ENCODE measurements at places on chromosomes 1 and 21.

DNA sequence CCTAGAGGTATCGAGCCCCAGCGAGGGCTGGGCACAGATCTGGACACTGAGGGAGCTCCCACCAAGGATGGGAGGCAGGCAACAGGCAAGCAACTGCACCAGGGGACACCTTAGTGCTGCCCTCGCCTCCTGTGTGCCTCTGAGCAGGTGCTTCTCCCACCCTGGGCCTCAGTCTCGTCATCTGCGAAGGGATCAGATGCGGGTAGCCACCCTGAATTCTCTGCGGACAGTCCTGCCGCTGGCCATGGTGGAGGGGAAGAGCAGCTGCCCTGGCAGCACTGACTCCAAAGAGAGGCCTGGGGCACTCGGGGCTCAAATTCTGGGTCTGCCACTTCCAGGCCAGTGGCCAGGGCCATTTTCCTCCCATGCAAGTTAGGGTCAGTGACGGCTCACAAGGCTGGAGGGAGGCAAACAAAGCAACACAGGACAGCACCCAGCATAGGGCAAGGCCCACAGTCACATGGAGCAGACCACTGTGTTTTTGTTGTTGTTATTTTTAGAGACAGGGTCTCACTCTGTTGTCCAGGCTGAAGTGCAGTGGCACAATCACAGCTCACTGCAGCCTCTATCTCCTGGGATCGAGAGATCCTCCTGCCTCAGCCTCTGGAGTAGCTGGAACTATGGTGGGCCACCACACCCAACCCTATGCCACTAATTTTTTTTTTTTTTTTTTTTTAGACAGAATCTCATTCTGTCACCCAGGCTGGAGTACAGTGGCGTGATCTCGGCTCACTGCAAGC is 7.1 kb upstream of the SDC3 start:
- DNase-seq: no peak

GRCh38 chr1:154971341-154971998 is 923 bp upstream of the SHC1 start:
- no peak for DNase-seq

DNA sequence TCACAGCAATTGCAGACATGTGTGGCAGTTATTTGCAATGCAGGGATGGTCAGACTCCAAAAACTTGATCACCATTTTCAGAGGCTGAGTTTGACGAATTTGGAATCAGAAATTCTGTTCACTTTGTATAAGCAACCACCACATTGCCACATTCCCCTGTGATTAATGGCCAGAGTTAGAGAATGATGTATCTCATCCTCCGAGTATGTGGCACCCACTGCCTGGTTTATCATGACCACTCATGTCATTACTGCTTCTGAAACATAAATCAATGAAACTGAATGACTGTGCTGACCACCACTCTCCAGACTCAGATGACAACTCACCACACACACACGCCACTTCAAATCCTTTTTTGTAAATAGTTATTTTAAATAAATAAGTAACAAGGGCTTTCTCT is 66.6 kb upstream of the CACHD1 start:
- no peak for DNase-seq

GRCh38 chr1:117116784-117117130 is 4.8 kb downstream of the TRIM45 start:
- no peak for DNase-seq

- DNase-seq: no peak
These were observed 317.7 kb upstream of the ESRRG start for GRCh38 chr1:217040711-217041455.

- peak; percentile 62 for DNase-seq
These were observed 123.9 kb upstream of the VAMP3 start for GRCh38 chr1:7646981-7647901.

DNA sequence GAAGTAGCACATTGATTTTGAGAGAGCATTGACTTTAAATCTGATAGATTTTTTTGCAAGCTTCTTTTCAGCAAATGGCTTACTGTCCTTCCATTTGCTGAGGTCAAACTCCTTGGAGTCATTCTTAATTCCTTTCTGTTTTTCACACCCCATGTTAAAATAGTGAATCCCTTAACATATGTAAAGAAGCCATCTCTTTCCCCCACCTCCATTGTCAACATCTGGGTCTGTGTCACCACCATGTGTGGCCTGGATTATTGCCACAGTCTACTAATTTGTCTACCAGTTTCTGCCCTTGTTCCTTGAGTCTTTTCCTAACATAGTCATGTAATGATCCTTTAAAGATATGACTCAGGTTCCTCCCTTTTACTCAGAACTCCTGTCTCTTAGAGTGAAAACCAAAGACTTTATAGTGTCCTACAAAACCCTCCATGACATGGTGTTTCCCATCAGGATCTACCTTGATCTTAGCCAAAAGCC is 104.7 kb downstream of the ST6GALNAC3 start:
- no peak for DNase-seq

DNA sequence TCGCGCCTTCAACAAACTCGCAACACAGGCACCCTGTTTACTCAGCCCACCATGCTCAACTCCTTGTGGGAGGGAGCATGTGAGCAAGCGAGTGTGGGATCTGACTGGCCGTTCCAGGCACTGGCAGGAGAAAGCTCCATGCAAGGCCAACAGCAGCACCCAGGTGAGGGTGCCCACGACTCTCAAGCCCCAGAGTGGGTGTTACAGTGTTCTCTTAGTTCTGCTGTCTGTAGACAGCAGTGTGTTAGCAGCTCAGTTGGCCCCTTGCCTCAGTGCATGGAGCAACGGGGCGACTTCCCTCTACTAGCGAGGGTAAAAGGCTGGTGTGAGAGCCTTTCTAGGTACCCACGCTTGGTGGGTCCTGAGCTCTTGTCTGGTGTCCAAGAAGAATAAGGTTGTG is 114.6 kb downstream of the PIGK start:
- no peak for DNase-seq

GRCh38 chr1:150875197-150876118 is 941 bp downstream of the ARNT start:
- DNase-seq: no peak

- DNase-seq: peak; percentile 24
These were observed 16.9 kb downstream of the RPTN start for GRCh38 chr1:152141971-152142584.

GRCh38 chr1:156806512-156807440 is 9.9 kb downstream of the SH2D2A start:
- DNase-seq: no peak

DNA sequence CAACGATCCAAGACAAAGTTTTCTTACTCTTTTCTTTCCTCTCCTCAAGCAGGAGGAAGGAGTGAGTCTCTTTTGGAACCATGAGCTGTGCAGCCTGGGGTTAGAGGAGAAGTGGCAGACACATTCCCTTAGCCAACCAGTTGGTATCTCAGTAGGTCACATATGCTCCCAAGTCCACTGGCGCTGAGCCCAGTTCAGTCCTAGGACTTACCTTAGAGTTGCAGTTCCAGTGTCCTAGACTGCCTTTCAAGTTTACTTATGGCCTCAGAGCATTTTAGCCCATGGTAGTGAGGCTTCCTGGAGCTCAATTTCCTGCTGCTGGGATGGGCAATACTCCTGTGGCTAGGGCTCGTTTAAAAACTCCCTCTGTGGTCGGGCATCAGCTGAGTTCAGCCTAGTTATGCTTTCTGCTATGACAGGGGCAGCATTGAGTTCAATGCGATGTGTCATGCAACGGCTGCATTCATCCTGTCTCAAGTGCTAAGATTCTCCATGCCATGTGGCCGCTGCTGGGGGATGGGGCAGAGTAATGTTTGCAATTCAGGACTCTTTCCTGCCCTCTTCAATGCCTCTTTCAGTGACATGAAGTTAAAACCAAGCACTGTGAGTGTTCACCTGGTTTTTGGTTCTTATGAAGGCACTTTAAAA is 103.8 kb downstream of the LRRC7 start:
- no peak for DNase-seq

DNA sequence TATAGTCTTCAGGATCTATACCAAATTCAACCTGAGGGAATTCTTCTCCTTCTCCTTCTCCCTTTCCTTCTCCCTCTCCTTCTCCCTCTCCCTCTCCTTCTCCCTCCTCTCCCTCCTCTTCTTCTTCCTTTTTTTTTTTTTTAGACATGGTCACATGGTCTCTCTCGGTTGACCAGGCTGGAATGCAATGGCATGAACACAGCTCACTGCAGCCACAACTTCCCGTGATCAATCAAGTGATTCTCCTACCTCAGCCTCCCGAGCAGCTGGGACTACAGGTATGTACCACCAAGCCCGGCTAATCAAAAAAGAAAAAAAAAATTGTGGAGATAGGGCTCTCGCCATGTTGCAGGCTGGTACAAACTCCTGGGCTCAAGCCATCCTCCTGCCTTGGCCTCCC is 51.5 kb downstream of the DNAI4 start:
- DNase-seq: no peak

DNA sequence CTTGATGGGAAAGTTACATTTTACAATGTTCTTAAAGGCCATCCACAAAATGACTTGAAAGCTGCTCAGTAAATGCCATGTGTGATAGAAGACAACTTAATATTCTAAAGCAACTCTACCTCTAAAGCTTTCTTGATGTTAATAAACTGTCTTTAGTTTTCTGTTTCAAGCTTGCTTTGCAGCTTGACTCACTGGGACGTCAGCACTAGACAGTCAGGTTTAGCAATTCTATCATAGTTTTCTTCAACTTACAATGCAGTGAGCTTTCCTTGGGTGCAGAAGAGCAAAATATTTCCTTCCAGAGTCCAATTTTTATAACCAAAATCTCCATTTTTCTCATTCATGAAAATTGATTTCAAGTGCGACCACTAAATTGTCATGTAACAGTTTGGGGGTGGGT is 273.1 kb downstream of the NTNG1 start:
- DNase-seq: no peak

DNA sequence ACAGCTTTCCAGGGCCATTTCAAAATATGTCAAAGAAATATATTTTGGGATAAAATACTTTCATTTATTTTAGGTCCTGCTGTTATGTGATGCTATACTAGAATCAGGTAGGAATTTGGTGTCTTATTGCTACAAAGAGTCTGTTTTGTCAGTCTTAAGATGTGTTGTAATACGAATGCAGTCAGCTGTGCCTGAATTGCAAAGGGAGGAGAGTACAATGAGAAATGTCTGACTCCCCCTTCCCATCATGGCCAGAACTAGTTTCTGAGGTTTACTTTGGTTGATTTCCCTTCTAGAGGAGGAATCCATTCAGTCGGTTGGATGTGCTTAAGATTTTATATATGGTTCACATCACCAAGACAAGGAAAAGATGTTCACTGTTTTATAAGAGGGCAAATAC is 75.7 kb upstream of the TNFSF18 start:
- no peak for DNase-seq

DNA sequence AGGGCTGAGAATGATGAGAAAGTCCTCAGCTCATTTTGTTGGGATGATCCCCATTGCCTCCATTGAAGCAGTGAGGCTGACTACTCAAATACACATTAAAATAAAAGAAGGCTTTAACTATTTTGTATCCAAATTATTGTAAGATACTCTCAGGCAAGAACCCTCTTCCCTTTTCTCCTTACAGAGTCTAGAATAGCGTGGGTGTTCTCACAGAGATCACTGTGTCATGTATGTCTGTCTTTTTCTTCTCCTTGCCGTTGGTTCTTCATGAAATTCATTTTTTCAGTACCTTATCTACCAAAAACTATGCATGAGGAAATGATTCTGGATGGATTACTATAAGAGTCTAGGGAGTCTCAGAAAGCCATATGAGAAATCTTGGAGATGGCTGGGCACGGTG is 30.1 kb downstream of the SORT1 start:
- DNase-seq: no peak

- no peak for DNase-seq
These were observed 217.9 kb downstream of the FOXD2 start for GRCh38 chr1:47655521-47656300.

GRCh38 chr1:158485455-158485854 is 13.4 kb downstream of the OR10R2 start:
- peak; percentile 97 for DNase-seq

GRCh38 chr1:228753287-228753686 is 18.0 kb downstream of the RHOU start:
- DNase-seq: no peak

DNA sequence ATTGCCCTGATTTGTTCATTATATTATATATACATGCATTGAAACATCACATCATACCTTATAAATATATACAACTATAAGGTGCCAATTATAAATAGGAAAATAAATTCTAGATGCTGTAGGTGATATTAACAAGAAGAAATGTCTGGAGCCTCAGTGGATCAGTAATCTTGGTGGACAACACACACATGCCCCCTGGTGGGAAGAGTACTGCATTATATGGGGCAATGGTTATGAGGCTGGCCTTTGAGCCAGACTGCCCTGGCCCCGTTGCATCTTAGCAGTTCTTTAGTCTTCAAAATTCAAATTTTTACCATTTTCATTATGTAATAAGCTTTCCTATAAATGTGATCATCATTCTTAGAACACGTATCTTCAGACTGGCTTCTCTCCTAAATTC is 335.0 kb upstream of the GREM2 start:
- DNase-seq: no peak

DNA sequence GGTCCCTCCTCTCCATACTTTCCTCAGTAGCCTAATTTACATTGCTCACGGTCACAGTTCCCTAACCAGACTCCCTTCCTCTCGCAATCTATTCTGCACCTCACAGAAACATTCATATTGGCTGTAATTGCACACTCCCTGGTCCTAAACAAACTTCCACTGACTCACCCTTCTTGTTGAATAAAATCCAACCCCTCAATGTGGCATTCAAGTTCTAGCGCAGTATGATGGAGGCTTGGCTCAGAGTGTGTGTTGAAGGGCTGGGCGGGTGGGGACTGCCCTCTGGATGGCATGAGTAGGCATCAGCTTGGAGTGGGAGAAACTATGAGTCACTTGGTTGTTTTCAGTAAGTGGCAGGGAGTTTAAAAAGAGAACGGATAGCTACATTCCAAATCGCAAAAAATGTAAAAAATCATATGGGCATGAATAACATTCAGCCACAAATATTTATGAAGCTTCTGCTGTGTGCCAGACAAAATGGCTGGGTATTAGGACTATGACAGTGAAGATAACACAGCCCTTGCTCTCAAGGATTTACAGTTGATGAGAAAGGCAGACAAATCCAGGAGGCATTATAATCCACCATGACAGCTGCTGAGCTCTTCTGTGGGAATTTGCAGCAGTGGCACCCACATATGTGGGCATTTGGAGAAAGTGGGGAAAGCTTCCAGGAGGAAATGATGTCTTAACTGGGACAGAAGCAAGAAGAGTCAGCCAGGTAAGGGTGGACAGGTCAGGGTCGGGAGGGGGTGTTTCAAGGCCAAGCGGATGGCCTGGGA is 42.2 kb upstream of the LYST start:
- DNase-seq: no peak

DNA sequence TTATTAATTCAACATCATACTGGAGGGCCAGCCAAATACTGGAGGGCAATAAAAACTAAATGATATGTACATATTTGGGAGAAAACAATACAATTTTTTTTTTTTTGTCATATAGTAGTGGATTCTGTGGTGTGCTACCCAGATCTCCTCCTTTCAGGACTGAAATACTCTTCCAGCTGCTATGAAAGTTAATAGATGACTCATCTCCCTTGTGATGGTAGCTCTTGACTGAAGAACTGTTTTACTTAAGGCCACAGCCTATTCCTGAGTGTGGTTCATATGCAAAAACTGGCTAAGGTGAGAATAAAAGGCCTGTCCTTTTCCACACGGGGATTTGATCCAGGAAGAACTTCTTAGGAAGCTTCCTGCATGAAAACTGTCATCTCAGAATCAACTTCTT is 307.9 kb downstream of the HLX start:
- no peak for DNase-seq

GRCh38 chr21:45383111-45383614 is 21.8 kb upstream of the COL18A1 start:
- DNase-seq: no peak

GRCh38 chr1:2979191-2980072 is 41.8 kb upstream of the ACTRT2 start:
- DNase-seq: no peak

GRCh38 chr1:244066954-244067716 is 16.1 kb downstream of the ZBTB18 start:
- no peak for DNase-seq
